ENCODE measurements at places on chromosomes 12 and 14. TPM values are rescaled to one million over a fixed set of nuclear protein-coding genes. Genes with fewer than 3 reads are reported as not detected.

KRT82 gene
- not detected for total RNA-seq

MYO1A gene
- not detected for total RNA-seq

CCND2 gene
- 281 TPM for total RNA-seq

LRCOL1 gene
- not detected for total RNA-seq

SVOP gene
- total RNA-seq, result 1.9 TPM

STYX gene
- total RNA-seq, result 14.1 TPM

ASCL1 gene
- total RNA-seq, result not detected

KRT8 gene
- 100 TPM for total RNA-seq

TMTC1 gene
- total RNA-seq, result 37.1 TPM
